Kasumi-1 (cell line): ENCODE measurements at places on chromosomes 4 and X.

DNA sequence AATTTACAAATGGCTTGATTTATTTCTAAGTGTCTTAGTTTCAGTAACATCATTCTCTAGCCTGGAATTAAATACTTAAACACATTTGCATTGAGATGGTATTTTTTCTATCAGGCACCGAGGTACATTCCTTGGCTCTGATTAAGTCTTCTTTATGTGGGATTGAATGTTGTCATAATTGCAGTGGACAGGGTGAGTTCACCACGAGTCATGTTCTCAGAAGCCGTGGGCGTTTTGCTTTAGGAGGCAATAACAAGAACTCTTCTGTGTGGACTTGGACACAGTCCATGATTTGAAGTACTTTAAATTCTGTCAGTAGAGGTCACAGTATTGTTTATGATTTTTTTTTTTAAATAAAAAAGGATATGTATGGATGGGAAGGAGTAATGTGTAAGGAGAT lies 57.1 kb upstream of the EFHC2 start:
- DNase-seq, result no peak

DNA sequence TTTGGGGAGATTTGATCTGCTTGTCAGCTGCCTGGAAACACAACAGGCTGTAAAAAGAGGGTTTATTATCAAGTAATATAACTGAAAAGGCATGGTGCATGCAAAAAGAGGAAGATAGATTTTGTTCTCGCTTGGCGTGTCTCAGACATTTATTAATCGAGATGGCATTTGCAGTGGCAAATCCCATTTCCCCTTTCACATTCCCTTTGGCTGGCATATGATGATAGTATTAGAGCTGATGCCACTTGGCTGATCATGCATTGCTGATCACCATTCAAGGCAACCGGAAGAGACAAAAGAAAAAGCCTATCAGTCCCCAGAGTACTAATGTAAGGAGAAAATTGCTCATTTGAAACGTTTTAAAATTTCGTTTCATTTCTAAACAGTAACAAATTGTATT lies 101.8 kb downstream of the ZIC3 start:
- no peak for DNase-seq

DNA sequence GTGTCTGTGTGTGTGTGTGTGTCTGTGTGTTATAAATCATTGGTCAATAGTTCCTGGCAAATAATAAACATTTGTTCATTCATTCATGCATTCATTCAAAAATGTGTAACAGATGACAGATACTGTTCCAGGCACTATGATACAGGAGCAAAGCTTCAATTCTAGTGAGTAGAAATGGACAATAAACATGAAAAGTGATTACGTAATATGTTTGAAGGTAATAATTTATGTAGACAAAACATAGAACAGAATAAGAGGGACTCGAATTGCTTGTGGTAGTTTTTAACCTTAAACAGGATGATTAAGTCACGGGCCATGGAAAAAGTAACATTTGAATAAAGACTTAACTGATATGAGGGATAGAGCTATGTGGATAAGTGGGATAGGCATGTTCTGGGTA lies 90.1 kb upstream of the MAGEC2 start:
- no peak for DNase-seq

- DNase-seq, result no peak
These were observed 62.7 kb downstream of the ENOX2 start for GRCh38 chrX:130840345-130840744.

DNA sequence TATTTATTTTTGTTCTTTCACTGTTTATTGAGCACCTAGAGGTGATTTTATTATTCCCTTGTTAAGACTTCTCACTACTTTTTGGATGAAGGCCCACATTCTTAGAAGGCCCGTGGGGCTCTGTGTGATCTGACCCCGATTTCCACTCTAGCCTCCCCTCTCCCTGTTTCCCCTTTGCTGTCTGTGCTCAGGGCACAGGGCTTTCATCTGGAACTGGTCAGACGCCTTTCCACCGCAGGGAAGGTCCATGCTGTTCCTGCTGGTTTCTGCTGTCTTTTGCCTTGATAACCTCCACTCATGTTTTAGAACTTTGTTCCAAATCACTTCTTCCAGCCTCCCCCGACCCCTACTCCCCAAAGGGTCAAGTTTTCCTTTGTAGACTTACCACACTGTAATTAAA lies 31.3 kb upstream of the ANAPC4 start:
- DNase-seq, result no peak

DNA sequence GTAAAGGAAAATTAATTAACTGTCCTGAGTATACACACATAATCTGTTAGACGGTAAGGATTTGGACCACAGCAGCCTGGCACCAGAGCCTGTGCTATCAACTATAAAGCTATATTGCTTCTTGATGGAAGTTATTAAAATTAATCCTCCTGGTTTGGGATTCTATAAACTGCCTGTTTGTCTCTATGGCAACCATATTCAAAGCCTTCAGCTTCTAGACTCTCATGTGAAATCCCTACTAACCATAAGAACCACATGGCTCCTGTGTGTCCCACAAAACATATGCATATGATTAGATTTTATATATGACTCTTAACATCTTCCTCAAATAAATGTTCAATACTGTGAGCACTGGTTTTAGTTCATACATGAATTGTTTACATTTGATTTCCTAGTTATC lies 380.8 kb downstream of the ANKRD50 start:
- no peak for DNase-seq

DNA sequence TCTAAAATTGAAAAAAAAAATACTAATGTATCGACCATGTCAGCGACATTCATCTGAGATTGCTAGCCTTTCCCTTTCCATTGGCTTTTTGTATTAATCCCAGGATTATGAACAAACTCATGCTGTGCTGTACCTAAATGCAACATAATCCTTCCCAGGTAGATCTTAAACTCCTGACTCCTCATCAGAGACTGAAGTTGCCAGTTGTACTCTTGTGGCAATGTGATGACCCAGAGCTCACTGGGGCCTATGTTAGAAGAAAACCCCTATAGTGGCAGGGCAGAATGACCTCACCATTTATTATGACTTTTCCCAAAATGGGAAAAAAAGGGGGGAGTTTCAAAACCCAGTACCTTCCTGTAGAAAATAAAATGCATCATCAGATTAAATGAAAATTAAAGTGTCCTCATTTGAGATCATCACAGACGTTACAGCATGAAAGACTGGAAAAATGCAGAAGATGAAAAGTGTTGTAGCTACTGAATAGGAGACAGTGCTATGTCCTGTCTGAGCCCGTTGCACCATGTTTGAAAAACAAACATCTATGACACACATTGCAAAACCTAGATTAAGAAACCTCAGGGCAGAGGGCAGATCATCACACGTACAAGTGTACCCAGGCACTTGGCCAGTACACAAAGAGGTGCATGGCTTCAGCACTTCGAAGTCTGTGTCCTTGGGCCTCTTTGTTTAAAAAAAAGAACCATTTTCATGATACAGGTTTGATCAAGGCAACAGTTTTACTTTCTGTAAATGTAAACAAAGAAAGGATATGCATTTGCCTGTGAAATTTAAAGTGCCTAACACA lies 6.8 kb upstream of the ACSL4 start:
- no peak for DNase-seq

- no peak for DNase-seq
These were observed 285.5 kb upstream of the PCDH7 start for GRCh38 chr4:30434656-30435055.

DNA sequence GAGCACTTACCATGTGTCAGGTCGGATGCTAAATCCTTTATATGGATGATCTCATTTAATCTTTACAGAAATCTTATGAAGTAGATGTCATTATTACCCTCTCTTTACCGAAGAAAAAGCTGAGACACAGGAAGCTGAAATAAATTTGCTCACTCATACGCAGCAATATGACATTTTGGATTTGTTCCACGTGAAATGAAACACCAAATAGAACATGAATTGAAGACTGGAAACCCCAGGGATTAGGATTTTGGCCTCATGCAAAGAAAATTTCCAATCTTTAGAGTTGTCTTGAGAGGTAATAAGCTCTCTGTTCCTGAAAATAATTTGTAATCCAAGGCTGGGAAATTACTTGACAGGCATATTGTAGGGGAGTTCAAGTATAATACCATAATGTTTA lies 354.4 kb upstream of the CLNK start:
- DNase-seq, result no peak

DNA sequence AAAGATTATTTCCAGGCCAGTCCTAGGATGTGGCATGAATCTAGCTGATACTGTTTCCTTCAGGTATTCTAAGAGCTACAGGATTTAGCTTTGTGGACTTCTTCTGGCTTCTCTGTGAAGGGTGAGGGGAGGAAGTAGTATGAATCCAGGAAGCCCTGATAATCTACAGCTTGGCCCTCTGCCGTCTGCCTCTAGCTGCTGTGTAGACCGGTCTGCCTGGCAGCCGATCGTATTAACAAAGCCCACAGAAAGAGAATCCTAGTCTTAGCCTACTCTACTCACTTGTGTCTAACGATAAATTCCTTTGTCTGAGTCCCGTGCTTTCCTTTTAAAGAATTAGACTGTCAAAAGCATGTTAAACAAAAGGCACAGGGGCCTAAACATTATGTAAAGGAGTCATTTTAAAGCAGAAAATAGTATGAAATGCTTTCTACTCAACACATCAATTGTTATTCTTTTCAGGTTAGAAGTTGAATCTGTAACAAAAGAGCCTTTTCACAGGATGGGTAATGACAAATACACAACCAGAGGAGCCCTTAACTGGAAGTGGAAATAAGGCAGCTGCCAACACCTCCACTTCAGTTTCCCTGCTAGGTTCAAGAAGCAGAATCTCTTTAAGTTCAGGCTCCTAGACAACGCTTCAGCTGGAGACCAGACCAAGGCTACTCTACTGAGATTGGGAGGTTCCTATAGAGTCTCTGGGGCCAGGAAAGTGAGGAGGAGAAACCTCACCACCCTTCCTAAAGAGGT lies 48.9 kb upstream of the UCP1 start:
- no peak for DNase-seq
